ENCODE measurements at places on chromosomes 13 and 19.

DNA sequence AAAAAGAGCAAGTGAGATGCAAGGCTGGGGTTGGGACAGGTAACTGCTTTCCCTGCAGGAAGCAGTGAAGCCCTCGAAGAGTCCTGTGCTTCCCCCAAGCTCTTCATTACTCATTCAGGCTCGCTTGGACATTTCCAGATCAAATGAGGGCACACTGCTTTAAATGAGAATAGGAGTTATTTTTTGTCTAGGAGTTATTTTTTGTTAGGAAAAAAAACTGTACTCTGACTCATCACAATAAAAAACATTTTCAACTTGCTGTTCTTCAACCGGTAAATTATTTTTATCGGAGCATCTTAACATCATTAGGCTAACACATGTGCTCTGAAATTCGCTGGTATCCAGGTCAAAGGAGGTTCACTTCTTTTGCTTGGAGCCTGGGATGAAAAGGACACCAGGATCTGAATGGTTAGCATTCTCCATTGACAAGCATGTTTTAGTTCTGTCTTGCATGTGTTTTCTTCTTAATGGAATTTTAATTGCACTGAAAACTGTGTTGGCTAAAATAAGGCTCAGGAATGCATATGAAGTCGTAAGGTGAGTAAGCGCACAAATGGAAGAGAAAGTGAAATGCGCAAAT lies 80.7 kb upstream of the STK24 start:
- DNase-seq, result no peak

DNA sequence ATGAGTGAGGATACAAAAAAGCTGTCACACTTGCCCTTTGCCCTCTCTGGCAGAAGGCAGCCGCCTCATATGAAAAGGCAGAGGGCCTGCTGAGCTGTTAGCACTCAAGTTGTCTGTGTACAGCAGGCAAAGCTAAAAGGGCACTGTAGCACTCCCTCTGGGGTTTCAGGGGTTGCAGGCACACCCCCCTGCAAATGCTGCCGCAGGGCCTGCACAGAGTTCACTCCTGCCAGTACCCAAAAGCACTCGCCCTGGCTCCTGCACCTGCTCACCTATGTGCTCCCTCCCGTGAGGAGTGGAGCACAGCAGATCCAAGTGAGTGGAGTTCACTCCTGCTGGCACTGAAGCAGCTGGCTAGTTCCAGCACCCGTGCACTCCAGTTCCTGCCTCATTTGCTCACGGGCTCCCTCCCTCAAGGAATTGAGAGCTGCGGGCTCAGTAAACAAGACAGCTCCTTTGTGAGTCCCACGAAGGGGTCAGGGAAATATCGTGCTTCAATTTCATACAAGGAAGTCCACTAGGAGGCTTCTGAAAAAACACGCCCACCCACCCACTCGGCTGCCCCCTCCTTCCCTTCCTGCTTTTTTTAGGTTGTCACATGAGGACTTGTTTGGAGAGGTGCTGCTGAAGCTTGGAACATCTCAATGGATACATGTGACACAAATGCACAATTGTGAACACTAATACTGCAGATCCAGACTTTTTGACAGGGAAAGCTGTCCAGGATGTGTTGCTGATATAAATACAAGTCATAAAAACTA lies 9.9 kb upstream of the RCBTB2 start:
- no peak for DNase-seq

DNA sequence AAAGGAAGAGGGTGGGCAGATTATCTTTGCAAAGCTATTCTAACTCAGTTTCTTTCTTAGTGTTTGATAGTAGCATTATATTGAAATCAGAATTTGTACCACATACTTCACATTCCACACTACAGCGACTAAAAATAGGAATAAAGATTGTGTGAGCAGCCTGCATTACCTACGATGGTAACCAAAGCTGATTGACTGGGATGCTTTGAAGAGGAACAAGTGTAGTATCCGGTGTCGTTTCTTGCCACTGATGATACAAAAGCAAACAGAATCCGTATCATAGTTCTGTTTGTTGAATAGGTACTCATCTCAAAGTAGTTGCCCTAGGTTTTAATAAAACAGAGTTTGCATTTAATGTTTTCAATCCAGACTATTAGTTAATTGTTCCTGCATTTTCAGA lies 51.2 kb downstream of the FLT3 start:
- DNase-seq, result no peak

GRCh38 chr13:37369616-37370015 lies 229.0 kb downstream of the POSTN start:
- no peak for DNase-seq

DNA sequence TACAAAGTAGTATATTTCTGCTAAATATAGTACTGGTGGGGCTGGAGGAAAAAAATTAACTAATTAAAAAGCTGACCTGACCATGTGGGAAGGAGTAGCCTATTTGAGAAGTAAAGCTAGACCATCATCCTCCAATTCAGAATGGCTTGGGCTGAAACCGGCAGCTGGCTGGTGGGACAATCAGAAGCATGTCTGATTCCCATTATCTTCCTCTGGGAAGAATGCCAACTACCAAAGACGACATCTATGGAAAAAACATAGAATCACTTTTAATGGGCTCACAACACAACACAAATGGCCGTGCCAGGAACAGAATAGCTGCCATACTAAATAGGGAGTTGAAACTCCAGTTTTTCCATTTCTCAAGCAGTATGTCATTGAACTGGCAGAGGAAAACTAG lies 120.4 kb upstream of the FREM2 start:
- DNase-seq, result no peak

GRCh38 chr13:35475960-35476943 lies at the start of gene MAB21L1:
TSS of gene MAB21L1 (minus strand) at chr13:35476689. CDS start at chr13:35476138, 551 bp downstream.
- DNase-seq, result no peak

DNA sequence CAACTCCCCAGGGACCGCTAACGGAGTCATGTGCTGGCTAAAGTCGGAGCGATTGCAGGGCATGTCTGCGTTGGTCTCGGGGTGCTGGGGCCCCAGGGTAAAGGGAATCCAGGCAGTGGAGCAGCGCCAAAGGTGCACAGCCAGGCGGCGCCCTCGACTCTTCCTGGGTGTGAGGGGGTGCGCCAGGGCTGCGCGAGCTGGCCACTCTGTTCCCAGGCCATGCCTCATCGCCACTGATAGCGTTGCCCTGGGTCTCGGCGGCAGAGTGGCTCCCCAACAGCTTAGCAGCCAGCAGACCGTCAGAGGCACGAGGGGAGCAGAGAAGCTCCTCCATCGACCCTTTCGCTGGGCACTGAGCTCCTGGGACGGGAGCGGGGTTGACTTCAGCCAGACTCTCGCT lies 152.7 kb downstream of the B3GLCT start:
- DNase-seq, result no peak

- peak; percentile 25 for DNase-seq
These were observed 17.2 kb downstream of the RASA3 start for GRCh38 chr13:114115191-114115671.

DNA sequence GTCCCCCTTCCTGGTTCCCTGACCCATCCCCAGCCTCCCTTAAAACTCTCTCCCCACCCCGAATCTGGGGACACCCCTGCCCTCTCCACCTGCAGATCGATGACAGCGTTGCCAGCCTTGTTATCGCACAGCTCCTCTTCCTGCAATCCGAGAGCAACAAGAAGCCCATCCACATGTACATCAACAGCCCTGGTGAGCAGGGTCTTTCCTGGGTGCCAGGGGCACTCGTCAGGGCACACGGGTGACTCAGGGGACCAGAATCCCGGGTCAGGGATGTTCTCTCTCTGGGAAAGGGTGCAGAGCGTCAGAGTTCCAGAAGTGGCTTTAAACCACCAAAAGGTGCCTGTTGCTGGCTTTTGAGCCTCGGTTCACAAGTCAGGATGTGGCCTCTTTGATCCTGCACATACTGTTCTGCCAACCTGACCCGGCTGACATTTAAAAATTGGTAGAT lies 1.0 kb downstream of the CLPP start:
- peak; percentile 35 for DNase-seq

DNA sequence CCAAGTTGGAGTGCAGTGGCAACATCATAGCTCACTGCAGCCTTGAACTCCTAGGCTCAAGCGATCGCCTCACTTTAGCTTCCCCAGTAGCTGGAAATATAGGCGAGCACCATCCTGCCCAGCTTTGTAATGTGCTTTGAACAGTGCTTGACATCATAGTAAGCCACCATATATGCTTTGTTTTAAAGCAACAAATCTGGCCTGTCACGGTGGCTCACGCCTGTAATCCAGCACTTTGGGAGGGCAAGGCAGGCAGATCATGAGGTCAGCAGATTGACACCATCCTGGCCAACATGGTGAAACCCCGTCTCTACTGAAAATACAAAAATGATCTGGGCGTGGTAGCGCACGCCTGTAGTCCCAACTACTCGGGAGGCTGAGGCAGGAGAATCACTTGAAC lies 1.8 kb upstream of the SLC7A1 start:
- DNase-seq, result no peak

DNA sequence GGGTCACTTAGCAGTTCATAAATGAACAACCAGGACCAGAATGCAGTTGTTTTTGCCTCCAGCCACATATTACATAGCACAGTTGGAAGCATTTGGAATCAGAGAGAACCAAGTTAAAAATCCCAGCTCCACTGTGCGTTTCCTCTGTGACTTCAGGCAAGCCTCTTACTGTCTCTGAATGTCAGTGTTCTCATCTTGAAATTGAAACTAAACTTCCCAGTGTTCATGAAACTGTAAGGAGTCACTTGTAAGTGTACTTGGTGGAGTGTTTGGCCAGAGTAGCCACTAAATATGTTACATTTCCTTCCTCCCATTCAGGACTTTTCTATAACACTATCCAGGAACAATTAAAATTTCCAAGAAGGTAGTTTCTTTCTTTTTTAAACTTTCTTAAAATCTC lies 276.8 kb downstream of the KCNRG start:
- DNase-seq, result no peak

DNA sequence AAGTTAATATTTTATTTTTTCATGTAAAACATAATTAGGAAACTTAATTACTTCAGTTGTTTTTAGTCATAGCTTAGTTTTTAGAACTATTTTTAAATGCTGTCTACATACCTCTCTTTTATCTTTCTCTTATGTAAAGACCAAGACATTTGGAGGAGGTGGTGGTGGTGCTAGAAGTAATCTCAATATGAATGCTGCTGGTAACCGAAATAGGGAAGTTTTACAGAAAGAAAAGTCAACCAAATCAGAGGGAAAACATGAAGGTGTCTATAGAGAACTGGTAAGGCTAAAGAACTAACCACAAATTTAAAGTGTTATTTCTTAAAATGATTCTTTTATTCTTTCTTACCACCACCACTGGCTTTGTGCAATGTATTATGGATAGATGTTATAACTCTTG lies 97.3 kb downstream of the TDRD3 start:
- no peak for DNase-seq

DNA sequence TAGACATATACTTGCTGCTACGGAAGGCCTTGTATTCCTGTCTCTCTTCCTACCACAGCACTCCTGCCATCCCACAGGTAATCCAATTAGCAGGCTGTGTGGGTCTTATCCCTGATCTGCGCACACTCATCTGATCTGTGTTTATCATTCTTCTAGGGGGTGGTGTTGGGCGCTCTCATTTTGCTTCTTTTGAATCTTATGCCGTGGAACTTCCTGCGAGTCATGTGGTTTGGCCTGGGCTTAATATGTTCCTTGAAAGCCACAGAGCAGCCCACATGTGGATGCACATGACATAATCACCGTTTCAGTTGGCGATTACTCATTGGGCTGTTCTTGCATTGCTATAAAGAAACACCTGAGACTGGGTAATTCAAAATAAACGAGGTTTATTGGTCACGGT lies 7.5 kb downstream of the RASA3 start:
- DNase-seq, result peak; percentile 72

DNA sequence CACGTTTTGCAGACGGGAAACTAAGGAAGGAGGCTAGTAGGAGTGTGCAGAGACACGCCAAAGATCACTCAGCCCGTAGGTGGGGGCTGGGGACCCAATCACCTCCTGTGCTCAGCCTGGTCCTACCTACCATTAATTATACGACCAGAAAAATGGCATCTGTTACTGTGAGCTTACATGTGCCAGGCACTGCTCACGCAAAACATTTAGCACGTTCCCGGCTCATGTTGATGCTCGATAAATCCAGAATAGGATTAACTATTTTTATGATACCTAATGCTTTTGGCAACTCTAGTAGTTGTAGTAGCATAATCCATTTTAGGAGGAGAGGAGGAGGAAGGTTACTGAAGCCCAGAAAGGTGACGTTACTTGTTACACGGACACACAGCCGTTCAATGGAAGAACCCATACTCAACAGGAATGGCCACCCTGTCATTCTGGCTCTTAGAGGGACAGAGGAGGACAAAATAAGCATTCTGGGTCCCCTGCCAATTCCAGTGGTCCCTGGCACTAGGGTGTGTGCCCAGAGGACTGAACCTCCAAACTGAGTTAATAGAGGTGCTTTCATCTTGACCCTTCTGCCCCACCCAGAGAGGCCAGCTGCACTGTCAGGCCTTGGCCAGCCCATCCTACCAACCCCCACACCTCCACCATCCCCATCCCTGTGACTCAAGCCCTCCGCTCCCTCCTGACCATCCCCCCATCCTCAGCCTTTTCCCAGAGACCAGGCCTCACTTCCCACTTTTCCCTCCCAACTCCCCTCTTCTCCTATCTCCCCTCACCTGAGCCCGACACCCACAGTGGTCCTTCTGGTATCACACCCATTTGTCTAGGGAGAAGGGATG lies 5.0 kb upstream of the EML2 start:
- DNase-seq, result no peak

GRCh38 chr13:44031555-44031954 lies 151.9 kb downstream of the LACC1 start:
- DNase-seq, result no peak

DNA sequence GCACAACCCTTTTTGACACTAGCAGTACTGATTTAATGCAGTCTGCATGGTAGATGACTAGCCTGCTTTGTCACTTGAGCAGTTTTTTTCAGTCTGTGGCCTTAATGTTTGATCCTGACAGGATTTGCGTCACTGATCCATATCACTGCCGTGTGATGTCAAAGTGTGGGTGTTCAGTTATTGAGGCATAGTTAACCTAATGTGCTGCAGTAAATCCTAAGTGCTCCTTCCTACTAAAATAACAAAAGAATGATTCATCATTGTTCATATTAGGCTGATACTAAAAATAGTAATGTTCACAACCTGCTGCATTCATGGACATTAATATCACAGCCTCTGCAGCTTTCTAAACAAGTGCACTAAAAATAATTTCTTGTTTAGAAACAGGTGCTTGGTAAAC lies 121.9 kb upstream of the MLNR start:
- DNase-seq, result no peak

- no peak for DNase-seq
These were observed 2.9 kb upstream of the AMER2 start for GRCh38 chr13:25175026-25175425.

DNA sequence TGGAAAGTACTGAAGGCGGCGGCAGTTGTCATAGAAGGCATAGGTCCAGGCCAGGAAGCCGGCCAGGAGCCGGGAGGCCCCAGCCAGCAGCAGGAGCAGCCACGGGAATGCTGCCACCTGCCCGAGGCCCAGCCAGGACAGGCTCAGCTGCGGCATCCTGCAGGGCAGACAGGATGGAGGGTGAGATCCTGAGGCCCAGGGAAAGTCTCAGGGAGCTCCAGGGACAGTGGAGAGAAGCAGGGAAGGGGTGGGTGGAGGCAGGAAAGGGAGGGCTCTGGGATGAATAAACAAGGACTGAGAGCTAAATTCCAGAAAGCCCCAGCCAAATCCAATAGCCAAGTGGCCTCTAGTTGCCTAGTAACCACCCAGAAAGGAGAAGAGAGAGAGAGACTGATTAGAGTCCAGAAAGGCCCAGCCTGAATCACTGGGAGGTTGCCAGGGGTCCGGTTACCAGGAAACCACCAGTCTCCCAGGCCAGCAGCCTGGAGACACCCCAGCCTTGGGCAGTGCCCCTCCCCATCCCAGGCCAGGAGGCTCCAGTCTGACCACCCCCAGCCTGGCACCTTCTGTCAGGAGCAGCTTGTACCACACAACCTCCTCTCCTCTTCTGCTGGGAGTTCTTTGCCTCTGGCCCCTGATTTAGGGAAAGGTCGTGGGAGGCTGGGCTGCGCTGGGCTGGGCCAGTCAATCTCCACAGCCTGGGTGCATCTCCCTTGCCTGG lies 7.5 kb upstream of the OR10H5 start:
- no peak for DNase-seq

Data from activated CD8-positive, alpha-beta memory T cell treated with anti-CD3 and anti-CD28 coated beads, Interleukin-2, amount 50 U/mL, for 4 hours (primary cell).